ENCODE measurements at places on chromosomes 1 and 21.

DNA sequence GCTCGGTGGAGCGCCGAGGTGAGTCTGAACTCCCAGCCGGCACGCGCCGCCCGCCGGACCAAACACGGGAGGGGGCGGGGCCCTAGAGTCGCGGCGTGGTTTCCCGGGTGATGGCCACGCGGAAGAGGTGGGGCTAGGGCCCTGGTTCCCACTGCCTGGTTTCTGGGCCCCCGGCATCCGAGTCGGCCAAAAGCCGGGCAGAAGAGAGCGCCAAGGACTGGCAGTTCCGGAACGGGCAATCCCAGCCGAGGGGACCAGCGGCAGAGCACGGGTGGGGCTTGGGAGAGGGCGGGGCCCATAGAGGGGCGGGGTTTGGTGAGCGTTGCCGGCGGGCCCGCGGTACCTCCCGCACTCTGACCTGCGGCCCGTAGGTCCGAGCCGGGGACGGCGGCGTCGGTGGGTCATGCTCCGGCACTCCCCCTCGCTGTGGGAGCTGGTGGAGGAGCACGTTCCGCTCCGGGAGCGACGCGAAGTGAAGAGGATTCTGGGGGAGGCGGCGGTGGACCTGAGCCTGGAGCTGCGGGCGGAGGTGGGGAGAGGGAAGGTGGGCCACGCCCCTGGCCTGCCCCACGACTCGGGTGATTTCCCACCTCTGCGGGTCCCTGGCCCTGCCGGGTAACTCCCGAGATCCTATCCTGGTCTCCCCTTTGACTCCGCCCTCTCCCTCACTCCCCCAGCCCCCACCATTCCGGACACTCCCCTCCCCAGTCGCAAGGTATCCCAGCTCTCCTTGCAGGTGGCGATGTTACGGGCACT is at the start of gene CCDC24:
TSS of gene CCDC24 (plus strand) at position 124 of the 756 bp plus-strand sequence. CDS start at position 404, 280 bp downstream.
- peak; percentile 27 for DNase-seq

- DNase-seq: no peak
Observed at GRCh38 chr1:201916649-201917249, 28.1 kb downstream of the SHISA4 start.

- no peak for DNase-seq
Observed at GRCh38 chr1:229230893-229231753, 39.8 kb upstream of the RAB4A start.

GRCh38 chr1:11578004-11578403 is 76.2 kb downstream of the FBXO2 start:
- DNase-seq: no peak

- no peak for DNase-seq
Observed at GRCh38 chr1:224873434-224874369, 55.8 kb upstream of the DNAH14 start.
